COLO829 (cell line): ENCODE measurements at places on chromosomes 16 and 17.
A peak's percentile ranks its signal among the peaks of the same experiment; 100 is the strongest.

DNA sequence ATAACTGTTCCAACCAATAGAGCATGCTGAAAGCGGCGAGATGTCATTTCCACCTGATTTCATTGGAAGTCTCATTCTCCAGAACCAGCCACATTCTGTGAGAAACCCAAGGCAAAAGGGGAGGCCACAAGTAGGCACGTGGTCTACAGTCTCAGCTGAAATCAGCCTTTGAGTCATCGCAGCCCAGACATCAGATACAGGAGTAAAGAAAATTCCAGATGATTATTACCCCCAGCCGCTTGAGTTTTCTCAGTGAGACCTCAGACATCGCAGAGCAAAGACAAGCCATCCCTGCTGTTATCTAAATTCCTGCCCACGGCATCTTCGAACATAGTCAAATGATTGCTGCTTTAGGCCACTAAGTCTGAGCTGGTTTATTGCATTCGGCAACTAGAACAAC lies 23.1 kb downstream of the STAT3 start:
- no peak for DNase-seq

DNA sequence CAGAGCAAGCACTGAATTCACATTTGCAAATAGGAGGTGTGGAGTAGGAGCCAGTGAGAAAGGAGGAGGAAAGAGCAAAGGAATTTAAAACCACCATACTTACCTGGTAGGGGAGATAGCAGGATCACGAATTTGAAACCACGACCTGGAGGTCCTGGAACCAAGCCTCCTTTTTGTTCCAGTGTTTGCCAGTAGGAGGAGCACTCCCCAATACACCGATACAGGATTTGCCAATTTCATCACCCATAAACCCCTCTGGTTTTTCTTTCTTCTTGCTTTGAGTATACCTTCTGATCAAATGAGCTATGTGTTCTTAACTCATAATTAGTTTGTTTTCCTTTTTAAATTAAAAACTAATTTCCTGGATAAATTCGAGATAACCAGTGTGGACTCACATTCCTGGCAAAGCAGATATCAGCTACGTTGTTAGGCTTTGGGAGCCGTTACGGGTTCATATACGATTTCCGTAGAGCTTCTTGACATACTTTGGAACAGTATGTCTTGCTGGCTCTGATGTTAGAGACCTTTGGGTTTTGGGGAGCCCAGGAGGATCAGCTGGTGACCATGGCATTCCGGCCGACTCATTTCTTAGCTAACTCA lies 22.7 kb downstream of the BCO1 start:
- DNase-seq = no peak

GRCh38 chr16:67086822-67087221 lies 22.9 kb upstream of the PHAF1 start:
- no peak for DNase-seq

DNA sequence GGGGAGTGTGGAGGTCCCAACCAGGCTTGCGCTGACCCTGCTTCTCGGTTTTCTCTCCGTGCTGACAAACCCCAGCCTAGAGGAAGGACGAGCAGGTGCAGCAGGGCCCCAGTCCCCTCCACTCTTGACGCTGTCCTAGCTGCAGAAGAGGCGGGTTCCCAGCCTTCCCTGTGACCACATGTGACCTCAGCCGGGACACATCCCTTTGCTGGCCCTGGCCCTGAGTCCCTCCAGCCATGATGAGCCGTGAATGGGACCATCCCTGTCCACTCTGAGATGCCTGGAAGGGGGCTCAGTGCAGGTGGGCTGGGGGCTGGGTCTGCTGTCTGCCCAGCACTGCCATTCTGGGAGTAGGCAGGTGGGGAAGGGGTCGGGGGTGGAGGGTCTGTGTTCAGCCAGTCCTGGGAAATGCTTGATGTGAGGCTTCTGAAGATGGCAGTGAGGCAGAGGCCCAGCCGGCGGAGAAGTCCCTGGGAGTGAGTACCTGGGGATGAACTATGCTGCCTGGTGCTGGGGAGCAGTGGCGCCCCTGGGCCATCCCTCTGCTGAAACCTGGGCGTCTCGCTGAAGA lies 1.9 kb upstream of the TUBB3 start:
- DNase-seq = no peak

GRCh38 chr17:50816771-50817751 lies 18.3 kb upstream of the WFIKKN2 start:
- peak; percentile 15 for DNase-seq
